ENCODE measurements at places on chromosomes 11 and 22. TPM values are rescaled to one million over a fixed set of nuclear protein-coding genes. Genes with fewer than 3 reads are reported as not detected.

DNA sequence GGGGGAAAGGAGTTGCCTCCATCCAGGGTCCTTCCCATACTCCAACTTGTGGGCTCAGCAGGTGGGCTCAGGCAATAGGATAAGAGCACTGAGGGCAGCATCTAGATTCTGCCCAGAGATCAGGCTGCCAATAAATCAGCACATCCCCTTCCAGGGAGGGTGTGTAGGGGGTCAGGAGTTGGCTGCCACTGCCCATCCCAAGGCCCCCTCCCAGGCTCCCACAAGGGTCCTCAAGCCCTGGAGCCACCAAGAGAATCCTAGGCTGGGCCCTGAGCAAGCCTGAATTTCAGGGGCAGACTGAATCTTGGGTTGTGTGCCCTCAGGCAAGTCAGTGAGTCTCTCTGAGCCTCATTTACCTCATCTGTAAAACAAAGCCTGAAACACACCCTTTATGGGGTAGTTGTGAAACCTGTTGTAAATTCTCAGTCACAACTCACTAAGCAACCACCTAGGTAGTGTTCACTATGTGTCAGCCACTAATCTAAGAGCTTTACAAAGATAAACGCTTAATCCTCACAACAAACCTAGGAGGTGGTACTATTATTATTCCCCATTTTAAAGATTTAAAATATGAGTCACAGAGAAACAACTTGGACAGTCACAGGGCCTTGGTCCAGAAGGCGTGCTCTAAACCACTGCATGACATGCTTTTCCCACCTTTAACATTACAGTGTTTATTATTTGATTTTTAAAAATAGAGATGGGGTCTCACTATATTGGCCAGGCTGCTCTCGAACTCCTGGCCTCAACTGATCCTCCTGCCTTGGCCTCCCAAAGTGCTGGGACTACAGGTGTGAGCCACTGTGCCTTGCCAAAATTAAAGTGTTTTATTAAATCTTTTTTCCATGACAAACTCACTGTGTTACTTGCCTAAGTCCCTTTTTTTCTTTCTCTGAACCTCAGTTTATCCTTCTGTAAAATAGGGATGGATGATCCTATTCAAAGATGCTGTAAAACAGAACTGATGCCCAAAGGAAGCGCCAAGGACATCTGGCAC lies 36.2 kb downstream of the LMO1 start:
- H3K27me3 ChIP-seq, result peaks cover 11% of the 10 kb centered on the region
- H3K27ac ChIP-seq, result no peak overlapping the region
- DNase-seq, result peak; percentile 39
- no peak overlapping the region for H3K4me3 ChIP-seq
- H3K36me3 ChIP-seq, result no peaks in the 10 kb centered on the region
- peaks cover 10% of the 10 kb centered on the region for H3K4me1 ChIP-seq

DNA sequence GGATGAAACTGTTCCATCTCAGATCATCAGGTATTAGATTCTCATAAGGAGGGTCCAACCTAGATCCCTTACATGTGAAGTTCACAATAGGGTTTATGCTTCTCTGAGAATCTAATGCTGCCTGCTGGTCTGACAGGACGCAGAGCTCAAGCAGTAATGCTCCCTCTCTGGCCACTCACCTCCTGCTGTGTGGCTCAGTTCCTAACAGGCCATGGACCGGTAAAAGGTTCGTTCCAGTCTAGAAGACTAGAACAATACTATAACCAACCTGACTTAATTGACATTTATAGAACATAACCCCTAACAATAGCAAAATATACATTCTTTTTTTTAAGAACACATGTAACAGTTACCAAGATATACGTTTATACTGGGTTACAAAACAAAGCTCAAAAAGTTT lies 45.8 kb downstream of the ATG16L2 start:
- peaks cover 12% of the 10 kb centered on the region for H3K36me3 ChIP-seq
- peaks cover 47% of the 10 kb centered on the region for H3K4me1 ChIP-seq
- no peak overlapping the region for H3K27ac ChIP-seq
- DNase-seq, result no peak

DNA sequence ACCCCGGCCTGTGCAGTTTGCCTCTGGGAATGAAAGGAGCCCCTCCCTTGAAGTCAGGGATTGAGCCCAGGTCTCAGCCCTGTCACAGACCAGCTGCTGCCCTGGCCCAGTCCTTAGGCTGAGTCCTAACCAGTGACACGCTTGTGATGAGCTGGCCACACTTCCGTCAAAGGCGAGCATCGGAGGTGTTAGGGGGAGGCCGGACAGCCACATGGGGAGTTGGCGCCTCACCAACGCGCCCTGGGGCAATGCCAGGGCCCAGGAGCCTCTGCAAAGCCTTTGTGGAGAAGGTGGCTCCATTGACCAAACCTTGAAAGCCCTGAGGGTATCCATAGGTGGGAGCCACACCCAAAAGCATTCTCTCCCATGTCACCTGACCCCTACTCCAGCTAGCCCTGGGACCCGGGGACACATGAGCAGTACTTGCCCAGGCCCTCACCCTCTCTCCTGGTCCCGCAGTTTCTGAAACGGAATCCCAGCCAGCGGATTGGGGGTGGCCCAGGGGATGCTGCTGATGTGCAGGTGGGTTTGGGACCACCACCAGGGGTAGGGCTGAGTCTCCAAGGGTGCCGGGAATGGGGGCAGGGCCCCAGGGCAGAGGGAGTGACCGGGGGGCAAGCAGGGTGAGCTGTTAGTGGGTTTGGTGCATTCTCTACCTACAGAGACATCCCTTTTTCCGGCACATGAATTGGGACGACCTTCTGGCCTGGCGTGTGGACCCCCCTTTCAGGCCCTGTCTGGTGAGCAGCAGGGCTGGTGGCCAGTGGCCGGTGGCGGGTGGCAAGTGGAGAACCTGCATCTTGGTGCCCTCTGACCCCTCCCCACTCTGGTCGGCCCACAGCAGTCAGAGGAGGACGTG lies 3.7 kb downstream of the PTPRCAP start:
- no peak for DNase-seq
- H3K4me1 ChIP-seq, result no peaks in the 10 kb centered on the region
- peaks cover 8% of the 10 kb centered on the region for H3K36me3 ChIP-seq
- H3K4me3 ChIP-seq, result no peak overlapping the region

GRCh38 chr22:50489363-50490243 lies 2.9 kb downstream of the MIOX start:
- no peaks in the 10 kb centered on the region for H3K36me3 ChIP-seq
- H3K4me3 ChIP-seq, result no peak overlapping the region
- no peak for DNase-seq
- no peak overlapping the region for H3K27ac ChIP-seq
- peaks cover 13% of the 10 kb centered on the region for H3K4me1 ChIP-seq

DNA sequence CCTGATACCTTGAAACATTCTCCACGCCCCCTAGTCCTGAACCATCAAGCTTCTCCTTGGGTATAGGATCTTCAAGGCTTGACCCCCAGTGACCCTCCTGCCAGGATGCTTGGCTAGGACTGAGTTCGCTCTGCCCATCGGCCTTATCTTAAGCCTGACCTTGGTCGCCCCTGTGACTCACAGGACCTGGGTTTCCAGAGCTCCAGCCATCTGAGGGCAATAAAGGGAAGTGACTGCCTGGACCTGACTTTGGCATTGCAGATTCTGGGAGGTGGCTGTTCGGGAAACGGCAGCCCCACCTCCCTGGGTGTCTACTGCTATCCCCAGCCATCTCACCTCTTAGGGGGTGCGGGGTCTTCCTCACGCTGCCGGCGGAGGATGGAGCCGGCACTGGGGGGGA lies 15.4 kb downstream of the CARD10 start:
- H3K27ac ChIP-seq, result no peak overlapping the region
- peaks cover 4% of the 10 kb centered on the region for H3K36me3 ChIP-seq
- no peaks in the 10 kb centered on the region for H3K27me3 ChIP-seq
- H3K4me3 ChIP-seq, result no peak overlapping the region
- H3K4me1 ChIP-seq, result peaks cover 11% of the 10 kb centered on the region

DNA sequence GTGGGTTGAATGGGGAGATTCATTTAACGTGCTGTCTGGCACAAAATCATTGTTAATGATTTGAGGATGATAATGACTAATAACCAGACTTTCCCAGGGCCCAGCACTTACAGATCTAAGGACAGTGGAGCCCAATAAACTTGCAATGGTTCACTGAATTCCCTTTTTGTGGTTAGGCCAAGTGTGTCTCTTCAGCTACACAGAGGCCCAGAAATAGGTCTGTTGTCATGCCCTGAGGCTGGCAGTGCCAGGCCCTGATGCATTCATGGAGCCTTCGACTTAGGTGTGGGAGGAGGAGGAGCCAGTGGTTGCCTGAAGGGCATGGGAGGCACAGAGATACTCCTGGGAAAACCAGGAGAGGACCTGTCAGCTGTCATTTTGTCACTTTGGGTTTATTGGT lies 56.1 kb downstream of the KIAA1671 start:
- H3K4me1 ChIP-seq, result peaks cover 5% of the 10 kb centered on the region
- H3K27ac ChIP-seq, result no peak overlapping the region
- H3K36me3 ChIP-seq, result no peaks in the 10 kb centered on the region

DNA sequence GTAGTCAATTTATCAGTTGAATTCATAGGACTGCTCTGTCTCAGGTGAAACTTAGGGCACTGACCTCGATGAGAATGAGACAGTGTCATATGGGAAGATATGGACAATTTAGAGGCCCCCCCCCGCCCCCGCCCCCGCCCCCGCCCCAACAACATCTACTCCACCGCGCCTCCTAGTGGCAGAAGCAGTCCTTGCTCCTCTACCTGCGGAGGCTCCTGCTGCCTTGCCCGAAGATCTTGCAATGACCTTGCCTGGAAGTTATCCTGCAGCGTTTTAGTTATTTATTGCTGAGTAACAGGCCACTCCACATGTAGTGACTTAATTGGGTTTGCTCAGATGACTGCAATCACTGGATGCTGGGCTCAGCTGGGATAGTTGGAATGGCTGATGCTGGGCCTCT lies 15.2 kb downstream of the SERPINH1 start:
- peaks cover 17% of the 10 kb centered on the region for H3K36me3 ChIP-seq
- peak overlapping the region; percentile 35 for H3K27ac ChIP-seq
- H3K27me3 ChIP-seq, result peaks cover 21% of the 10 kb centered on the region
- no peak overlapping the region for H3K4me3 ChIP-seq

GRCh38 chr11:46710821-46711269 lies 8.2 kb upstream of the F2 start:
- no peaks in the 10 kb centered on the region for H3K27me3 ChIP-seq
- peaks cover 35% of the 10 kb centered on the region for H3K4me1 ChIP-seq
- peak overlapping the region; percentile 92 for H3K27ac ChIP-seq
- DNase-seq, result peak; percentile 86

DNA sequence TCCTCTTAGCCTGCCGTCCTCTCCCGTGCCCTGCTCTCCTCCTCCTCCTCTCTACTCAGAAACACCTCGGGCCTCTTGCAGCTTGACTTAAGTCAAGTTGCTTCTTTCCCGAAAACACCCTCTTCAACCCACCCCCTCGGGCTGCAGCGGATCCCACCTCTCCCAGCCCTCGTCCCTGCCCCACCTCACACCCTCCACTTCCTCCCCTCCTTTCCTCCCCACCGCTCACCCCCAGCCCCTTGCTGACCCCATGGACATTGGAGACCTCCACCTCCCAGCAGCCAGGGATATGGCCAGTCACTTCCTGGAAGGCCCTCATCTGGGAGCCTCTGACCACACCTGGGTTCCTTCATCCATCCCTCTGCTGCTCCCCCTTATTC lies 8.5 kb upstream of the CYTH4 start:
- H3K27ac ChIP-seq, result peak overlapping the region; percentile 89
- no peak for DNase-seq
- H3K4me3 ChIP-seq, result no peak overlapping the region
- peaks cover 42% of the 10 kb centered on the region for H3K4me1 ChIP-seq
- no peaks in the 10 kb centered on the region for H3K27me3 ChIP-seq

GRCh38 chr11:92272651-92273050 lies 48.0 kb downstream of the FAT3 start:
- no peak for DNase-seq
- H3K36me3 ChIP-seq, result no peaks in the 10 kb centered on the region
- H3K4me1 ChIP-seq, result peaks cover 56% of the 10 kb centered on the region

DNA sequence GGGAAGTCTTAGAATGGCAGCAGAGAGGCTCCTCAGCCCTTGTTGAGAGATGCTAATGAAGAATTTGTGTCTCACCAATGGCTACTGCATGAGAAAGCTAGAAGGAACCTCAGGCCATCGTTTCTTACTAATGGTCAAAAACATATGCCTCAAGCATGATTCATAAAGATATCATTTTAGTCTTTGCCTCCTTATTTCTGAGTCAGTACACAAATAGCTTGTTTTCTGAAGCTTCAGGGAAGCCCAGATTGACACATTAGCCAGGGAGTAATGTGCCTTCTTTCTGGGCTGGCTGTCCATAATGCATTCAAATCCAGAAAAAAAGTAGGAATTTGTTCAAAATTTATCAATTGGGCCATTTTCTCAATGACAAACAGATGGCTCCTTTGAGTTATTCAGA lies 169.4 kb upstream of the ZBED5 start:
- peak; percentile 88 for DNase-seq
- H3K27me3 ChIP-seq, result peaks cover 11% of the 10 kb centered on the region
- no peaks in the 10 kb centered on the region for H3K36me3 ChIP-seq

DNA sequence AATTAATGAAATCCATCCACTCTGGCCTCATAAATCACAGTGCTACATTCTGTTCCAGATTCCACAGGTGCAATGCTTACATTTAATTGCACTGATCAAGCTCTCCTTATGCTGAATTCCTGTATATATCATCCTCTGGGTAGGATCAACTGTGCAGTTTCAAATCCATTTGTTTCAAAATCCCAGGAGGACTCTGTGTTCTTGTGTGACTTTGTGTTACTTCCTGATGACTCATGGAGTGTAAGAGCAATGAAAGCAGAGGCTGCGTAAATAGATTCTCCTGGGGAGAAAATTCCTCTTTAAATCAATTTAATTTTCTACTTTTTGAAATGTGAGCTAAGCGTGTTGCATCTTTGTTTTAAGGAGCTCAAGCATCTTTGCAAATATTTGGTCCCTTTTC lies 752.7 kb downstream of the METTL15 start:
- peaks cover 27% of the 10 kb centered on the region for H3K36me3 ChIP-seq
- peak; percentile 30 for DNase-seq
- H3K27me3 ChIP-seq, result no peaks in the 10 kb centered on the region
- H3K27ac ChIP-seq, result peak overlapping the region; percentile 62
- peaks cover 49% of the 10 kb centered on the region for H3K4me1 ChIP-seq
- no peak overlapping the region for H3K4me3 ChIP-seq

- H3K36me3 ChIP-seq, result no peaks in the 10 kb centered on the region
- DNase-seq, result no peak
- peaks cover 23% of the 10 kb centered on the region for H3K27me3 ChIP-seq
- H3K27ac ChIP-seq, result no peak within 1 kb of the TSS
- peak within 1 kb of the TSS; percentile 80 for H3K4me3 ChIP-seq
- H3K4me1 ChIP-seq, result peaks cover 6% of the 10 kb centered on the region
Measured at GRCh38 chr11:112961146-112961668, at the start of gene NCAM1. Gene NCAM1, plus strand, starts transcription at chr11:112961420.

Gene TRIM77
- not detected for total RNA-seq

Gene KDM4F
- not detected for total RNA-seq

Gene SHANK3
- 0.97 TPM for total RNA-seq

All from HFFc6 (cell line).